Renal cortex interstitium (tissue), 15 donors: ENCODE measurements at places on chromosomes 6 and 20.

DNA sequence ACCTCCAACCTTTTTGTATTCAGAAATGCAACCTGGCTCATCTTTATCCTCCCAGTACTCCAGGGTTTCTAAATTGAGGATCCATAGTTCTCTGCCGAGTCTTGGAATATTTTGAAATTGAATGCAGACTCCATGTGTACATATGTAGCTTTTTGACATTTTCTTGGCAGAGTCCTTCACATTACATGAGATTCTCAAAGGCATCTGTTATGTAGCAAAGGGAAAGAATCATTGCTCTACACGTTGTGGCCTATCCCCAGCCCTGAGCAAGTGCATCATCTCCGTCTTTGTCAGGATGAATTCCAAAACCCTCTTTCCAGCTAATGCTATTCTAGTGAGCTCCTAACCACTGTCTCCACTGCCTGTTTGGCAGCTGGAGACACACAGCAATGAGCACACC is 742.9 kb downstream of the DHX35 start:
- no peak for DNase-seq

- DNase-seq = no peak
Observed at GRCh38 chr20:44695674-44696300, 19.4 kb upstream of the CCN5 start.

- no peak for DNase-seq
Observed at GRCh38 chr20:14030991-14031390, 35.7 kb downstream of the MACROD2 start.

GRCh38 chr20:43925215-43925614 is 10.6 kb downstream of the TOX2 start:
- no peak for DNase-seq

DNA sequence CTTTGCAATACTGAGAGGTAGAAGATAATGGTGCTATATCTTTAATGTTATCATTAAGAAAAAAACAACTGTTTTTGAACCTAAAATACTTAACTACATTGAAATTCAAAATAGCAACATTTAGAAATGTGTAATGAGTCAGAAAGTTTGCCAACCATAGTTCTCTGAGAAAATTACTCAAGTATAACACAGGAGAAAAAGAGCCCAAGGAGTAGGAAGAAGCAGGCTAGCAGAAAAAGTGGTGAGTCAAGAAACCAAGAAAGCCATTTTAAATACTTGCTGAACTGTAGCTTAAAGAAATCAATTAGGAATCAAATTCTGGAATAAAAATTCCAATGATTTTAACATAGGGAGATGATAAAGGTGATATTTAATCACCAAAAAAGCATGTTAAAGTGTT is 181.0 kb upstream of the RSPO3 start:
- no peak for DNase-seq

DNA sequence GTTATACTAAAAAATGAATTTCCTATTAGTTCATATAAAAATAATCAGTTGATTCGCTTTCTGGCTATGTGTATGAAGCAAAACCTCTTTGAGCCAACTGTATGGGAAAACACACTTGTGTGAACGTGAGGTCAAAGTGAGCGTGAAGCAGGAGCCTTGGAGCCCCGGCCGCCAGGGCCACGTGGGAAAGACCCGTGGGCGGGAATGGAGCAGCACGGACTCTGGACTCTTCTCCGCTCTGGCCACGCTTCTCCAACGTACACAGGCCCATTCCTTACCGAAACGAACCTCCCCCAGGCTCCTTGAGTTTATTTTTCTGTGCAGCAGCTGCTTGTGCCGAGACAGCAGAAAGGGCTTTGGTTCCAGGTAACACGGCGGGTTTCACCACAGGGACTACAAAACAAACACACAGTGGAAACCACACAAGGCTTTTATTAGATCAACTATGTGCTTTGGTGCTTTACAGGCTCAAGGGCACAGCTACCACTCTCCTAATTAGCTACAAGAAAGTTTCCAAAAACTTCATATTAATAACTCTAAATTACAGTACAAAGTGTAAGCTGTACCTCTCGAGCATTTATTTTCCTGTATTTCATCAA is 62.7 kb downstream of the TAF4 start:
- no peak for DNase-seq

GRCh38 chr20:12512755-12513154 is 496.0 kb upstream of the SPTLC3 start:
- DNase-seq = no peak

DNA sequence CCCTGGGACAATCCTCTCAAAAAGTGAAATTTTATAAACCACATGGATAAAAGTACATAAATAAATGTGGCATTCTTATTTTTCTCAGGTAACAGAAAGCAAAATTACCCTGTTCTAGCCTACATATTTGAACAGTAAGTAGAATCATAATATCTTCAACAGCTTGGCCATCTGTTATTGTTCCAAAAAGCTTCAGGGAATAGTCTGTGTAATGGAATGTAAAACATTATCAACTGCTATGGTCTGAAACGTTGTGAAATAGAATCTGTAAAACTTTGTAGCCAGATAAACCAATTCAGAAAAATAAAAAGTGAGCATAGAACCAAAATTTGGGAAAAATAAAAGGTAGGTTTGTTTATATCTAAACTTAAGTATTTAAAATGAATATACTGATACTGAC is 114.7 kb downstream of the THEMIS start:
- no peak for DNase-seq

DNA sequence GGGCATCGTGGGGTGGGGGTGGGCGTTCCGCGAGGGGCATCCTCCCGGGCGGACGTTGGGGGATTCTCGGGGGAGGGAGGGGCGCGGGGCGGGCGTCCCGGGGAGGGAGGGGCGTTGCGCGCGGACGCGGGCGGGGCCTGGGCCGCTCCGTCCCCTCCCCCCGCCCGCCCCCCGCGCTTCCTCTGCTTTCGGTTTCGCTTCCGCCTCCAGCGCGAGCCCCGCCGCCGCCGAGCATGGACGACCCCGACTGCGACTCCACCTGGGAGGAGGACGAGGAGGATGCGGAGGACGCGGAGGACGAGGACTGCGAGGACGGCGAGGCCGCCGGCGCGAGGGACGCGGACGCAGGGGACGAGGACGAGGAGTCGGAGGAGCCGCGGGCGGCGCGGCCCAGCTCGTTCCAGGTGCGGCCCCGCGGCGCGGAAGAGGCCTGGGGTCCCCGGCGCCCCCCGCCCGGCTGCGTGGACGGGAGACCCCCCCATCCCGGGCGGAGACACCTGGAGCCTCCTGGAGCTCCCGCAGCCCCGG is at the start of gene OGFR:
Gene OGFR, plus strand, starts transcription at position 209 of the 528 bp plus-strand sequence. Its CDS starts 25 bp downstream, at position 234.
- DNase-seq = no peak

DNA sequence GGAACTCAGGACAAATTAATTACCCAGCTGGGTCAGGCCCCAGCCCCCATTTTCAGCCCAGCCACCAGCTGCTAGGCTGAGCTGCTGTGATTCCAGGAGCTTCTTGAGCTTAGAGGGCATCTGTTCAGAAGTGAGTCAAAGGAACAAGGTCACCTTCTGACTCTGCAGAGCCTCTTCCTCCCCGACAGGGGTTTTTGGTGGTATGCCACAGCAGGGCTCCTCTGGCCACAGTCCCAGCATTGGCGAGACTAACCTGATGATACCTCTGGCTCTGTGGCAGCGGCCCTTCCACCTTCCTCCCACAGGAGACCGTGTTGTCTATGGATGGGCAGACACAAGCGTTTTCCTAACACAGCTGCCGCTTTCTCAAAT is 39.7 kb downstream of the ZC3H12D start:
- no peak for DNase-seq

GRCh38 chr6:84554074-84554473 is 210.3 kb downstream of the TBX18 start:
- DNase-seq = no peak

GRCh38 chr20:45044084-45044573 is 56.8 kb downstream of the KCNS1 start:
- peak; percentile 49 for DNase-seq

- no peak for DNase-seq
Observed at GRCh38 chr6:128073389-128073788, 172.5 kb upstream of the THEMIS start.

DNA sequence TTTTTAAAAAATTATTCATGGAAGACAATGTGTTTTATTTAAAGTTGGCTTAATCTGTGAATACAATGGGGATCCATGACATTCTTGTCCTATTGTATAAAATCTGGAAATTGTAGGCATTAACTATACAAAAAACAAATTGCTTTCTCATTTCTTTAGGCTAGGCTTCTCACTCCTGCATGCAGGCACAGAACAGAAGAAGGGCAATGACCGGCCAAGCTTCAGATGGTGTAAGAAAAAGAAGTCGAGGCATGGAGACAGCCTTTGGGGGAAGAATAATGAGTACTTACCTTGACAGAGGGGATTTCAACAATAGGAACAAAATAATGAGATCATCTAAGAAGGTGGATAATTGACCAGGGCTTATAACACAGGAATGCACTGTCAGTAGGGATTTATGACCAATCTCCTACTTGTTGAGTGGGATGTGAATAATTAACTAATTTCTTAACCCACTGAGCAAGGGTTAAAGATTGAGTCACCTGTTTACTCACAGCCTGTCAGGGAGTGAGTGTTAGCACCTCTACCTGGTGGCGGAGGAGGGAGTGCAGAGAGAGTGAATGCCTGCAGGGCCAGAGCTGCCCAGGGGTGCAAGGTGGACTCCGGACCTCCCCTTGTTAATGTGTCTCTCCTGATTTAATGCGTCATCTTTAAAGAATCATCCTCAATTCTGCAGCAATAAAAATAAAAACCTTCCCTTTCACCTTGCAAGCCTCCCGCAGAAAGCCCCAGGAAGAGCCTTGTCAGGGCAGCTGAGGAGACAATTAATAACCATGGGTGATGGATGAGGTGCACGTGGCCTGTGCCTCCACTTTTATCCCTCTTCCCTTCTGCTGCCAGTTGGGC is 3.9 kb downstream of the SLC22A2 start:
- DNase-seq = peak; percentile 55

DNA sequence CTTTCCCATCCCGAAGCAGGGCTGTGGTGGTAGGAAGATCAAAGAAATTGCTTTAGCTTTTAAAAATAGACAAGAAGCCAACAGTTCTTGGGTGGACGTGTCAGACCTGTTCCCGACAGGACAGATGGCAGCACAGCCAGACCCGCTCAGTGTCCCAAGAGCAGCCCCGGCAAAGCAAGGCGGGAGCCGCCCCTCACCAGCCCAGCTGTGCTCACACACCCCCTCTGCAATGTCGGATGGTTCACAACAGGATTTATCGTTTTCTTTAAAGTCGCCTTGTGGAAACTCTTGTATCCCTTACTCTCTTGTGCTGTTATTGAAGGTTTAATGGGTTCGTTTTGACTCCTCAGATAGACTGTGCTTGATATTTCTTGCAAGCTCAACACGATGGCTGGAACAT is 302.4 kb downstream of the THBS2 start:
- no peak for DNase-seq

DNA sequence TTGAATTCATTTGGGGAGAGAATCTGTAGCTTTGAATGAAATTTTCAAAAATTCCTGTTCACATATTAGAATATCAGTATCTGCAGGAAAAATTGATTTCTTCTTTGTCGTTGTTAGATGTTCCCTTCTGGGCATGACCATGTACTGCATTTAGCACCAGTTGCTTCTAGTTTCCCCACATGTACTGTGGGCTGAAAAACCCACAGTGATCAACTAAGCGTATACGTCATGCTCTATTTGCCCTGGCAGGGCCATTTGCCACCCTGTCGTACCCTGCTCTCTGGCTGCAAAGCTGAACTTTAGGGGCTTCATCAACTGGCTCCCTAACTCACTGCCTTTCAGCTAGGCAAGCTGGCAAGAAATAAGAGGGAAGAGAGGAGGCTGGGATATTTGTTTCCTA is 340.7 kb upstream of the TSHZ2 start:
- DNase-seq = no peak

DNA sequence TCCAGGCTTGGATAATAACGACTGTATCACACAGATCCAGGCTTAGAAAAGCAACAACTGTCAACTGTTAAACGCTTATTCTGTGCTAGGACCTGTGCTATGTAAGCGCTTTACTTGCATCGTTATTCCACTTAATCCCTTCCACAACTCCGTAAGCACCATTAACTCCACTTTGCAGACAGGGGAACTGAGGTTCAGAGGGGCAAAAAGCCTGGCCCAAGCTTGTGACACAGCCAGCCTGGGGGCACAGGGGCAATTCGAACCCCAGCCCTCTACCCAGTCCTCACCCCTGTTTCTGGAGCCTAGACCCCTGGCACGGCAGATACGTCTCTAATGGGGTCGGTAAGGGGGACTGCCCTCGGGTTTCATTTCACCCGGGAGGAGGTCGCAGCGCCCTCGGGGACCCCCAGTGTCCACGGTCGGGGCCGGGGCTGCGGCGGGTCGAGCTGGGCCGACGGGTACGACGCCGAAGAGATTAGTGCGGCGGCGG is 411 bp downstream of the DSN1 start:
- DNase-seq = no peak

GRCh38 chr6:29519291-29520010 is 31.7 kb upstream of the MAS1L start:
- DNase-seq = no peak

- no peak for DNase-seq
Observed at GRCh38 chr6:39169448-39170344, 54.7 kb upstream of the SAYSD1 start.
